ENCODE measurements at places on chromosomes 4 and X. TPM values are rescaled to one million over a fixed set of nuclear protein-coding genes. Genes with fewer than 3 reads are reported as not detected.

DNA sequence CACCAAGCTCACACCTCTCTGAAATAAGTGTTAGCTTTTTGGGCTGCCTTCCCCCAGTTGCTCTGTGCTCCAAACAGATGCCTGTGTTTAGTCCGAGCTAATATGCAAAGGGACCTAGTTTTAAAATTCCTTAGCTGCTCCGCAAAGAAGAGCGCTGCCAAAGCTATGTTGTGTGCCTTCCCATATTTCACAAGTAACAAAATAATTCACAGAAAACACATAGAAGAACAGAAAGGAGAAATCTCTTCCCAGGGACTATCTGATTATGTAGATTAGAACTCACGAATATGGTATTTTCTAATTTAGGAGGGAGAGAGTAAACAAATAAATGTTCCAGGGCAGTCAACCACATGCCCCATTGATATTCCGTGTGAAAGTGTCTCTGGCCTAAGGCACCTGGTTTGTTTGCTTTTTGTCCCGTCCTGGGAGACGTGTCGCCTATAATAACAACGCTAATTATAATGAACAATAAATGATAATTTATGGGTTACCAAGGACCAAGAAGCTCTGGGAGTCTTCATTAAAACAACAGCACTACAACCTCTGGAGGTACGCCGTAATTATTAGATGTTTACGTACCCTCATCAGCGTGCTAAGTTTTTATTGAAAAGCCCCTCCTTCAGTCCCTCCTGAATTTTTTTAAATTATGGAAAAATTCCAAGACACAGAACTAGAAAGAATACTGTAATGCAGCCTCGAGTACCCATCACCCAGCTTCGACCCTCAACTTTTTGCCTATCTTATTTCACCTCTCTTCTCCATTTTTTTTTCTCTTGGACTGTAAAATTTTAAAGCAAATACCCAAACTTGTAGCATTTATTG, 1.2 kb upstream of the CCNG2 start:
- H3K4me3 ChIP-seq, result peak overlapping the region; percentile 97
- no peaks in the 10 kb centered on the region for H3K36me3 ChIP-seq
- H3K27ac ChIP-seq, result peak overlapping the region; percentile 98
- H3K27me3 ChIP-seq, result peaks cover 14% of the 10 kb centered on the region
- H3K4me1 ChIP-seq, result peaks cover 19% of the 10 kb centered on the region

Gene FAM3A
- total RNA-seq, result 32.0 TPM

Gene CYBB
- total RNA-seq, result 0.61 TPM

DNA sequence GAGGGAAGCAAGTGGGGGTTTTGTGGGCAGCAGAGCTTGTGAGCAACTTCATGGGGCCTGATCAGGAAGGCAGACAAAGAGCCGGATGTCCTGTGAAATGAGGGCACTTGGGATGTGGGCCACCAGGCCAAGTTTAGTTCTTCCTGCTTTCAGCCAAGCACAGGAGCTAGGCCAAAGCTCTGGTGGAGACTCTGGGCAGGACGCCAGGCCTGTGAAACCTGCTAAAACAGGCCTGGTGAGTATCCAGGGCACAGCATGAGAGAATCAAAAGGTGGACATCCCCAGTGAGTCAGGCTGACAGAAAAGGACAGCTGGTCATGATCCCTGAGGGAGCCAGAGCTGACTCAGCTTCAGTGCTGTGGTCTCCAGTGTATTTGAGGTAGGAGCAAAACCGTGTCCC, 95.7 kb downstream of the NPNT start:
- DNase-seq, result no peak
- H3K4me3 ChIP-seq, result no peak overlapping the region
- H3K27me3 ChIP-seq, result no peaks in the 10 kb centered on the region
- no peaks in the 10 kb centered on the region for H3K4me1 ChIP-seq

DNA sequence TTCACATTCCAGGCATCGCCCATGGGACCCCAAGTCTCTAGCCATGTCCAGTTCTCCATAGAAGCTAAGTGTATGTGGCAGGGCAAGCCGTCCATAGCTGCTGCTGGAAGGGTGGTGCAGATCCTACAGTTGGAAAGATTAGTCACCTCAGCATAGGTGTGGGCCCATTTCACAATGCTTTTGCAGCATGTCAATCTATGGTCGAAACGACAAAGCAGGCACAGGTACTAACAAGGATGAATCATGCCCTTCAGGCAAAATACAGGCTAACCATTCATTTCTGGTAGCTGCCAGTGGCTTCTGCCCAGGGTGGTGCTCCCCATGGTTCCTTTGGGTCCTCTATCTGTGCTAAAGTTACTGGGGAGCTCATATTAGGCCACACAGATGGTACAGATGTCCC, 225.2 kb downstream of the ADGRL3 start:
- no peak overlapping the region for H3K27ac ChIP-seq
- no peak for DNase-seq
- H3K27me3 ChIP-seq, result peaks cover 2% of the 10 kb centered on the region

Gene MAGEB1
- total RNA-seq, result not detected

DNA sequence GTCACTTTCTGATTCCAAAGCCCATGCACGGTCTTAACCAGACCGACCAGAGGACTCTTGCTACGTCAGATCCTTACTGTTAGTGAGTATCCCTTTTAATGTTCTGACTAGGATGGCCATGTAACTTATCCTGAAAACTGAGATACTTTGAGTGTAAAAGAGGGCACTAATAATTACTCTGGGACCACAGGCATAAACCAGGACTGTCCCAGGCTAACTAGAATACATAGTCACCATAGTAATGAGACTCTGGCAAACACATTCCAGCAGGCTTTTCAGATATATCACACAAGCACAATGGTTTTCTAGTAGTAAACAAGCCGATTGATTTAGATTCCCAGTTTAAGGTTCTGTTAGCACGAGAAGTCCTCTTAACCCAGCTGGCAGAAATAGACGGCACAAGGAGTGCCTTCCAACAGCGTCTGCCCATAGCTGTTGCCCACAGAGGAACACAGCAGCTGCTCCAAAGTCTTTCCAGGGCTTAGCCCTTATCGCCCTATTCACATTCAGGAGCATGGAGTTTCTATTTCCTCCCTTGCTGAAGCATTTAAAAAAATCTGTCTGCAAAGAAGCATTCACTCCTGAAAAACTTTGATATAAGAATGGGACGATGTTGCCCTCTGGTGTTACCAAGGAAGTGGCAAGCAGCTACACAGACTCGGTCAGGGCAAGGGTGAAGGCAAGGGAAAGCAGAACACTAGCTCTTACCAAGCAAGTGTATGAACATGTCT, 92.4 kb downstream of the CXCL13 start:
- peaks cover 29% of the 10 kb centered on the region for H3K4me1 ChIP-seq
- no peaks in the 10 kb centered on the region for H3K36me3 ChIP-seq
- H3K27ac ChIP-seq, result peak overlapping the region; percentile 62
- H3K4me3 ChIP-seq, result no peak overlapping the region

DNA sequence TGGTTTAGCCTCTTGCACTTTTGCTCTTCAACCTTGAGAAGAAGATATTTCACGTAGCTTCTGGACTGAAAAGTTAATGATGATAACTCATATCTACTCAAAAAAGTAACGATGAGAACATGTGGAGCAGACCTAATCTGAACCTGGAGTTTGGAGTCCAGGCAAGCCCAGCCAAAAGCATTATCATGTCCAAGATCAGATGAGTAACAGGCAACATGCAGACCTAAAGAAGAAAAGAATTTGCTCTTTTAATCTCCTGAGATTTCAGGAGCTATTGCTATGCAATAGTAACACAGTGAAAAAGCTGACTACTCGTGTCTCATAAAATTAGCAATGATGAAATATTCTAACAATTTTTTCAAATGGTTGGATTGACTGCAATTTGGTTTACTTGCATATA, 21.8 kb upstream of the PPA2 start:
- H3K27me3 ChIP-seq, result peaks cover 2% of the 10 kb centered on the region
- DNase-seq, result no peak
- H3K27ac ChIP-seq, result no peak overlapping the region
- H3K36me3 ChIP-seq, result no peaks in the 10 kb centered on the region
- H3K4me3 ChIP-seq, result no peak overlapping the region
- H3K4me1 ChIP-seq, result no peaks in the 10 kb centered on the region

GRCh38 chrX:129786210-129786651, 6.5 kb downstream of the SASH3 start:
- no peaks in the 10 kb centered on the region for H3K36me3 ChIP-seq
- no peaks in the 10 kb centered on the region for H3K4me1 ChIP-seq
- peaks cover 3% of the 10 kb centered on the region for H3K27me3 ChIP-seq
- no peak overlapping the region for H3K27ac ChIP-seq
- no peak overlapping the region for H3K4me3 ChIP-seq

DNA sequence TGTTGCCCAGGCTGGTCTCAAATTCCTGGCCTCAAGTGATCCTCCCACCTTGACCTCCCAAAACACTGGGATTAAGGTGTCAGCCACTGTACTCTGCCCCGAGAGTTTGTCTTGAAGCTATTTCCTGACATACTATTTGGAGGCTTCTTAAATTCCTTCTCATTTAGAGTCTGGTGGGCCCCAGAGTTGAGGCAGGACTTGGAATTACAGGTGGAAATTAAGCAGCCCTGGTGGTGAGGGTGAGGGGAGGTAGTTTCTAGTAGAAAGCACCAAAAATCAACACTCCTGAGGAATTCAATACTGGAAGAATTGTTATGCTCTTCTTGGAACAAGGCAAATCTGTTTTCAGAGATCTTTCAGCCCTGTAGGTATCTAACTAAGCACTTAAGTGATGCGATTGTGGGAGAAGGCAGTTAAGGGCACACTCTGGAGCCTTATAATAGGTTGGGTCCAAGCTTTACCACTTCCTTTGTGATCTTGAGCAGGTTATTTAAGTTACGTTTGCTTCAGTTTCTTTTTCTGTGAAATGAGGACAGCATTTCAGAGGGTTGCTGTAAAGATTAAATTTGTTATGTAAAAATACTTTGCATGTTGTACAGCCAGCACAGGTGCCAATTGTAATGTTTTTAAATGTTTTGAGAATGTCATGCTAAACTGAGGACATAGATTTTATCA, 200.7 kb downstream of the SOWAHB start:
- no peak overlapping the region for H3K27ac ChIP-seq
- peaks cover 8% of the 10 kb centered on the region for H3K4me1 ChIP-seq
- H3K36me3 ChIP-seq, result no peaks in the 10 kb centered on the region
- no peak for DNase-seq
- H3K27me3 ChIP-seq, result no peaks in the 10 kb centered on the region

- no peaks in the 10 kb centered on the region for H3K4me1 ChIP-seq
- H3K27me3 ChIP-seq, result no peaks in the 10 kb centered on the region
- DNase-seq, result peak; percentile 85
- no peak overlapping the region for H3K27ac ChIP-seq
- H3K36me3 ChIP-seq, result peaks cover 4% of the 10 kb centered on the region
Observed at GRCh38 chrX:130060122-130061069, 49.9 kb downstream of the ELF4 start.

DNA sequence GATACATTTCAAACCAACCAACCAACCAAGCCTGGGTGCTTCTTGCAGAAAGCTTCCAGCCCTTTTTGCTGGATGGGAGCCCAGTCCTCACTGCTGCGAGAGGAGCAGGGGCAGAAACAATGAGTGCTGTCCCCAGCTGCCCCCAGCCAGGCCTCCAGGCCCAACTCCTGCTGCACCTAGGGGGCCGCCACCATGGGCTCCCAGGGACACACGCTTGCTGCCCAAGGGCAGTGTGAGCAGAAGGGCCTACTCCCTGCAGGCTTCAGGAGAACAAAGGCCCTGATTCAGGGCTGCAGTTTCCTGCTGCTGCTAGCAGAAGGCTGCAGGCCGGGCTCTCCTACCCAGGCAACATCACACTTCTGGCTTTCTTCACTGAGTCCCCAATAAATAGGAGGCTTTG, 37.7 kb upstream of the ENPP6 start:
- H3K4me3 ChIP-seq, result no peak overlapping the region
- H3K4me1 ChIP-seq, result peaks cover 5% of the 10 kb centered on the region
- DNase-seq, result peak; percentile 48
- H3K36me3 ChIP-seq, result peaks cover 6% of the 10 kb centered on the region
- H3K27me3 ChIP-seq, result peaks cover 3% of the 10 kb centered on the region

DNA sequence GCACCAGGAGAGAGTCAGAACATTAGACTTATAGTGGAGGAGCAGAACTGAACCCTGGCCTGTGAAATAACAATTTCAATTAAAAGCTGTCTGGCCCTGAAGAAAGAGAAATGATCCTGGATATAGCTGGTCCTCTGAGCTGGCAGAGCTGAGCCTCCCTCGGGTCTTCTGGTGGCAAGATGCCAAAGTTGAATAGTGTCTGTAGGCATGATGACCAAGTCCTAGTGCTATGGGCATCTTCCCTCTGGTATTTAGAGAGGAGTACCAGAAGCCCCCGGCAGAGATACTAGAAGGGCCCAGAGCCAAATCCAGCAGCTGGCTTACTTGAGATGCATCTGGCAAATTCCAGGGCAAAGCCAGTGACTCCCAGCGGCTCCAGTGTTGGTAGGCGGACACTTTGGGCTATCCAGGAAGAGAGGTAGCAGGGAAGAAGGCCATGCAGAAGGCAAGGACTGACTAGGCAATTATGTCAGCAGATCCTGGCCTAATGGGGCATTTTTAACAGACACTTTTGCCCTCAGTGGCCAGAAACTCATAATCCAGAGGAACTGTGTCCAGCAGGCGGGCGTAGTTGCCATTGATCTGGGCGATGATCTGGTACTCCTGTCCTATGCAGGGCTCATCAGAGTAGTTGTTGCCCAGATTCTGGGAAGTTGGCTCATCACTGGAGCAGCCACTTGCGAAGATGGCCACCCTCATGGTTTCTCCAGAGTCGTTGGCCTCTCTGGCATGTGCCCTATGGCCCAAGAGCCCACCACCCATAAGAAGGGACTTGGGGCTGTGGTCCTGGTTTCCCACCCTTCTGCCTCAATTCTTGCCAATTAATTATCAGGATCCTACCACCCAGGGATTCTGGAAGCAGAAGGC, 17.9 kb downstream of the VSIG4 start:
- no peak overlapping the region for H3K4me3 ChIP-seq
- no peaks in the 10 kb centered on the region for H3K36me3 ChIP-seq
- H3K27me3 ChIP-seq, result peaks cover 2% of the 10 kb centered on the region

DNA sequence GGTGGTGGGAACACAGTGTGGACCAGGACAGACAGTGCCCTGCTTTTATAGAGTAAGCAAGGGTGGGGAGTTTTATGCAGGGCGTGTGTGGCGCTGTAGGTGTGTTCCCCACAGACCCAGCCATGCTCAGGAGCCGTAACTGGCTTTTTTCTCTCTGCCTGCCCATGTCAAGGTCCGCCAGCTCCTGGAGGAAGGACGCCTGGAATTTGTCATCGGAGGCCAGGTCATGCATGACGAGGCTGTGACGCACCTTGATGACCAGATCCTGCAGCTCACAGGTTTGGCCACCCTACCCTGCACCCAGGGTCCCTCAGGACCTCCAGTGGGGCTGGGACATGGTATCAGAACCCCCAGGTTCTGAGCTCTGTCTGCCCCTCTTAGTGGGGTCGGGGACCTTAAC, 3.2 kb downstream of the MAN2B2 start:
- H3K4me3 ChIP-seq, result no peak overlapping the region
- DNase-seq, result no peak
- peaks cover 2% of the 10 kb centered on the region for H3K27me3 ChIP-seq
- H3K27ac ChIP-seq, result no peak overlapping the region
- H3K4me1 ChIP-seq, result no peaks in the 10 kb centered on the region

Gene CLDN22
- total RNA-seq, result not detected

- DNase-seq, result no peak
- H3K27ac ChIP-seq, result no peak overlapping the region
- H3K27me3 ChIP-seq, result peaks cover 2% of the 10 kb centered on the region
- no peaks in the 10 kb centered on the region for H3K4me1 ChIP-seq
- H3K4me3 ChIP-seq, result no peak overlapping the region
Observed at GRCh38 chr4:108003982-108004515, 14.4 kb downstream of the HADH start.

- H3K36me3 ChIP-seq, result no peaks in the 10 kb centered on the region
- no peak overlapping the region for H3K4me3 ChIP-seq
- H3K27ac ChIP-seq, result no peak overlapping the region
- no peaks in the 10 kb centered on the region for H3K4me1 ChIP-seq
Observed at GRCh38 chr4:136650541-136651277, 881.6 kb downstream of the PCDH18 start.

GRCh38 chr4:85423431-85423830, 51.5 kb upstream of the ARHGAP24 start:
- H3K27ac ChIP-seq, result no peak overlapping the region
- H3K4me3 ChIP-seq, result no peak overlapping the region
- H3K4me1 ChIP-seq, result peaks cover 5% of the 10 kb centered on the region
- H3K27me3 ChIP-seq, result peaks cover 2% of the 10 kb centered on the region
- no peak for DNase-seq

Measured in glutamatergic neuron (in vitro differentiated cells).